GM10248 (cell line): ENCODE measurements at places on chromosomes 12 and 14.

- DNase-seq: no peak
Measured at GRCh38 chr14:23252006-23252405, 14.3 kb downstream of the RNF212B start.

GRCh38 chr14:73788701-73789551, 62.7 kb upstream of the PTGR2 start:
- DNase-seq: no peak

- DNase-seq: no peak
Measured at GRCh38 chr12:117011988-117012805, 87.0 kb downstream of the TESC start.

DNA sequence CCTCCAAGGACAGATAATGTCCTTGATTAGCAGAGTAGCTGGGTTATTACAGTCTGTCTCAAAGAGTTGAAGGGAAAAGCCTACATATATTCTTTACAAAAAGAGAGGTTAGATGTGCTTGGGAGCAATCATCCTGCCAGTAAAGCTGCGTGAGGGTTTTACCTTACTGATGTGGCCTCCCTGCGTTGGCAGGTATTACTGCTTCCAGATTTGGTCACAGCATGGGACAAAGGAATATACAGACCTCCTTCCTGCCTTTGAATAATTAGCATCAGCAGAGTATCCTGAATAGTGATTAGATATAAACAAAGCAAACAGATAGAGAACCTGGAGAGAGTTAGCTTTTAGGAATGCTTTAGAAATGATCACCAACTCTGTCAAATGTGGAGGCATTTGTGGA, 69.6 kb downstream of the TMTC2 start:
- DNase-seq: no peak

DNA sequence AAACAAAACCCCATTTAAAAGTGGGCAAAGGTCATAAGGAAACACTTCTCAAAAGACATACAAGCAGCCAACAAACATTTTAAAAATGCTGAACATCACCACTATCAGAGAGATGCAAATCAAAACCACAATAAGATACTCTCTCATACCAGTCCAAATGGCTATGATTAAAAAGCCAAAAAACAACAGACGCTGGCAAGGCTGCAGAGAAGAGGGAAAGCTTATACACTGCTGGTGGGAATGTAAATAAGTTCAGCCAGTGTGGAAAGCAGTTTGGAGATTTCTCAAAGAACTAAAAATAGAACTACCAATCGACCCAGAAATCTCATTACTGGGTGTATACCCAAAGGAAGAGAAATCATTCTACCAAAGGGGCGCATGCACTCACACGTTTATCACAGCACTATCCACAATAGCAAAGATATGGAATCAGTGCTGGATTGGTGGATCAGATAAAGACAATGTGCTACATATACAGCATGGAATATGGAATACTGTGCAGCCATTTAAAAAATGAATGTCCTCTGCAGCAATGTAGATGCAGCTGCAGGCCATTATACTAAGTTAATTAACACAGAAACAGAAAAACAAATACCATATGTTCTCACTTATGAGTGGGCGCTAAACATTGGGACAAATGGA, 102.1 kb upstream of the DAAM1 start:
- no peak for DNase-seq
